WTC11 (cell line): ENCODE measurements at places on chromosomes 11 and 22. TPM values are rescaled to one million over a fixed set of nuclear protein-coding genes. Genes with fewer than 3 reads are reported as not detected.

The MUC2 gene
- 0.07 to 0.60 TPM (median 0.22 TPM) in 3 replicates for total RNA-seq

- no peak for DNase-seq
Observed at GRCh38 chr11:37264060-37264459, 666.0 kb upstream of the RAG2 start.

The OOSP2 gene
- not detected in 3 replicates for total RNA-seq

GRCh38 chr11:14541192-14541947 lies 21.2 kb upstream of the PSMA1 start:
- no peak for DNase-seq

- DNase-seq: no peak
Observed at GRCh38 chr11:127249576-127249975, 249.0 kb upstream of the KIRREL3 start.

GRCh38 chr11:59767225-59767611 lies 12.0 kb downstream of the STX3 start:
- DNase-seq: no peak

The P2RX6 gene
- total RNA-seq: 0.13 to 0.69 TPM (median 0.30 TPM) in 3 replicates

GRCh38 chr11:13333456-13333957 lies 55.9 kb downstream of the BMAL1 start:
- no peak for DNase-seq

GRCh38 chr11:61718621-61719302 lies 33.7 kb upstream of the MYRF start:
- peak; percentile 73 for DNase-seq

DNA sequence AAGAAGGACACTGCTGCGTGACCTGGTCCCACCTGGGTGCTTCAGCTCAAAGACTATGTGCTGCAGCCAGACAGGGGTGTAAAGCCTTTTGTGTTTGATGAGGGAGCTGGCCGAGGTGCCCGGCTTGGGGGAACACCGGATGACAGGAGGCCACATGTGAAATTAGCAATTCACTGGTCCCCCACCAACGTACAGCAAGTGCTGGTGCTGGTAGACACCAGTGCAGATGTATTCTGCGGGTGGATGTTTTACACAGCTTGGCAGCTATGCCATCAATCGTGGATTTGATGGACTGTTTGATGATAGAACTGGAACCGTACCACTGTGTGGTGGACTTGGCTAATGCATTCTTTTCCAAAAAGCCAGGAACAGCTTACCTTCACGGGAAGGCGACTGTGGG lies 47.9 kb upstream of the LIPT2 start:
- no peak for DNase-seq

The CRYBA4 gene
- total RNA-seq: 0.53 to 1.1 TPM (median 0.81 TPM) in 3 replicates

DNA sequence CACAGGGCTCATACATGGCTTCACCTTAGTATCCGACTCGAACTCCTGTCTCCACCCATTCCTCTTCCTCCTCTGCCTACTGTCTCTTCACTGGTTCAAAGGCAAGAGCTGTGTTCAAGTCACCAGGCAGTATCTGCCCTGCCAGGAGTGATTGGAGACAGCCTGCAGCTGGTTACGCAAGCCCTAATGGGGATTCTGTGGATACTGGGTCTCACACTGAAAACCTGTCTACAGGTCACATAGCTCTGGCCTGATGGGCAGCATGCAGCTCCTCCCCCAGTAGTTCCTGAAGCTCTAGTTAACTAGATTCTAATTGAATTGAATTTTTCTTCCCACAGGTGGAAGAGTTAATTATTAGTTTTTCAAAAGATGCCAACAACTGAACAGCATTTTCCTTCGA lies 332.2 kb downstream of the TMEM135 start:
- DNase-seq: no peak

DNA sequence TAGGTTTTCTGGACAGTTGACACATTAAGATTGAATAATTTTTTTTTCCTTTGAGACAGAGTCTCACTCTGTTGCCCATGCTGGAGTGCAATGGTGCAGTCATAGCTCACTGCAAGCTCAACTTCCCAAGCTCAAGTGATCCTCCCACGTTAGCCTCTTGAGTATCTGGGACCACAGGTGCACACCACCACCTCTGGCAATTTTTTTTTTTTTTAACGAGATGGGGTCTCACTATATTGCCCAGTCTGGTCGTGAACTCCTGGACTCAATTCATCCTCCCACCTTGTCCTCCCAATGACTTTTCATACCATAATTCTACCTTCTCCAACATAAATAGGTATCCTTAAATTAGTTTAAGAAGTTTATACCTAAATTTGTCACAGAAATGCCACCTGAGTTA lies 8.5 kb downstream of the EIF4ENIF1 start:
- DNase-seq: no peak

DNA sequence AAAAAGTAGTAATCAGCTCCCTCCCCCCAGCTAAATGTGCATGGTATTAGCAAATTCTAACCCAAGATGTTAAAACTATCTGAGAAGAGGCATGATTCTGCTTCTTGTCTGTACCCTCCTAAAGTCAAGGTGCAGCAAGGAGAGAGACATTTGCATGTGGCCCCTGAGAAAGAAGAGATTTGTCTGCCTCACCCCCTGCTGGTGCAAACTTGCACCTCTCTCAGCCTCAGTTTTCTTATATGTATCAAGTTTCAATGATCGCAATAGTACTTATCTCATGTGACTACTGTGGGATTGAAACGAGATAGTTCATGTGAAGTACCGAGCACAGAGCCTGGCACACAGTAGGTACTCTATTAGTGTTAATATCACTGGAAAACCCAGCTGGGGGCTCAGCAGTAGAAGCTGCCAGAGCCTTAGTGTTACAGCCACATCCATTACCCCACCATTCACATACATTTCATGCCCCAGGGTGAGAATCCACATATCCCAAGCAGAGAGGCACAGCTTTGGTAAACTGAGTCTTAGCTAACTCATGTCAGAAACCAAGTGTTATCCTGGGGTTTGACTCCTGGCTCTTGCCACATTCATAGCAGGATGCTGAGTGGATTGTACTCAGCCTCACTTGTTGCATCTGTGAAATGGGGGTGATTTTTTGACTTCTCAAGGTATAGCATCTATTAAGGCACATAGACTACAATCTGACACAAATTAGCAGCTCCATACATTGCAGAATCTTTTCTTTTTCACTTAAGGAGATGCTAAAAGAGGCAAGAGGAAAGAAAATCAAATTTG lies 24.9 kb downstream of the CD44 start:
- DNase-seq: no peak

GRCh38 chr11:15670520-15671070 lies 555.9 kb downstream of the INSC start:
- DNase-seq: no peak

- no peak for DNase-seq
Observed at GRCh38 chr11:45563171-45563570, 102.3 kb downstream of the CHST1 start.

- DNase-seq: no peak
Observed at GRCh38 chr22:26374391-26375026, 54.6 kb upstream of the ASPHD2 start.

The GATD1 gene
- total RNA-seq: 81.9 to 87.6 TPM (median 87.5 TPM) in 3 replicates

DNA sequence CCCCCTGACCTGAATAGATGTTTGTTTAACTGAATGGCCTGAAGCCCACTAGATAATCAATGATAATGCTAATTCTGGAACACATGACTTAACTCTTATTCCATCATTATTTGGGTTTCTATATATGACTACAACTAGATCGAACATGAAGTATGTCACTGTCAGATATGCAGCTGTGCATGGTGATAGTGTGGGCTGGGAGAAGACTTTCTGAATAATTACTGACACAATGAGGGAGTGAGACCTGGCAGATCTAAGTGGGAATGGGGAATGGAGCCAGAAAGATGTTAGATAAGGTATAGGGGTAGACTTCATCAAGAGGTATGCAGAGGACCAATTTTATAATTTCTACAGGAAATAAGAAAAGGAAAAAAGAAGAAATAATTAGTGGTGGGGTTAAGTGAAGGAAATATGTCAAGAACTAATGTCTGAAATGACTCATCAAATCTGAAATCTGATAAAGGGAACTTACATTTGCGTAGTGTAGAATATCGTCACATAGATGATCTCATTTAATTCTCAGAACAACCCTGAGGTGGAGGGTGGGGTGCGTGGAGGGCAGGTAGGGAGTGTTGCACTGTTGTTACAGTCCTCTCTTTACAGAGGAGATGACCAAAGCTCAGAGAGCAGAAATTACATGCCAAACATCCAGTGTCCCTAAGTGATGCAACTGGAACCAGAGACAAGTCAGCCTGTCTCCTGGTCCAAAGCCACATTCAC lies 68.2 kb upstream of the EED start:
- no peak for DNase-seq

DNA sequence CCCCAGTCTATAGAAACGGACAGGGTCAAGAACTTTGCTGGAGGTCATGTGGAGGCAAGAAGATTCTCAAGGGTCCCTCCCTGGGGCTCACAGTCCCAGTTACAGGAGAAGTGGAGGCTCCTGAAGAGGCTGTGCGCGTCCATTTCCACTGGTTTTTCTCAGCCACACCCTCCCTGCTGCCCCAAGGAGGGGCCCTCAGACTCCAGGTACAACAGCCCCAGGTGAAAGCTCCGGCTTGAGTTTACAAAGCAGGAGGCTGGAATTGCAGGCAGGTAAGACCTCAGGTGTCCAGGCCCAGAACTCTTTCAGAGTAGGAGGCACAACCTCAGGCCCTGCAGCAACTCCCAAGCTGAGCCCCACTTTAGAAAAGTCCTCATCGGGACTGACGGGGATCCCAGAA lies 3.1 kb downstream of the SHANK2 start:
- DNase-seq: no peak

GRCh38 chr11:89540826-89541225 lies 49.7 kb upstream of the NOX4 start:
- no peak for DNase-seq

- peak; percentile 93 for DNase-seq
Observed at GRCh38 chr11:66868726-66869566, 12.1 kb downstream of the LRFN4 start.

The PARVA gene
- 8.4 to 10.4 TPM (median 9.0 TPM) in 3 replicates for total RNA-seq

The ALDH3B2 gene
- 0.13 to 0.30 TPM (median 0.30 TPM) in 3 replicates for total RNA-seq

DNA sequence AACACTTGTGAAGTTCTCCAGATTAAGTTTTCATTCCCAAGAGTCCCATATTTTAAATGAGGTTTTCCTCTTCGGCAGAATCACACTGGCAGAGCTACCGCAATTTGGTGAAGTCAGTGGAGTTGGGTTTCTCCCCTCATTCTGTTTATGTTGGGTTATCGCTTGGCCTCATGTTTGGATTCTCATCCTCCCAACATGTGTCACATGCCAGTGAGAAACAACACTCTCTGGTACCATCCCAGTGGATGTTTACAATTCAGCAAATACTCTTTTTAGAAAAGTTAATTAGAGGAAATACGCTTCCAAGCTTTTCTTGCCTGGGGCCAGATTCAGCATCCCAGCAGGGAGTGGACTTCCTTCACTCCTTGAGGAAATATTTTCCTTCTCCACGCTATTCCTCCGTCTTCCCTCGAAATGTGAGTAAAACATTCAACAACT lies 2.1 kb downstream of the PAMR1 start:
- DNase-seq: no peak

The MTFP1 gene
- total RNA-seq: 75.0 to 78.7 TPM (median 75.5 TPM) in 3 replicates

DNA sequence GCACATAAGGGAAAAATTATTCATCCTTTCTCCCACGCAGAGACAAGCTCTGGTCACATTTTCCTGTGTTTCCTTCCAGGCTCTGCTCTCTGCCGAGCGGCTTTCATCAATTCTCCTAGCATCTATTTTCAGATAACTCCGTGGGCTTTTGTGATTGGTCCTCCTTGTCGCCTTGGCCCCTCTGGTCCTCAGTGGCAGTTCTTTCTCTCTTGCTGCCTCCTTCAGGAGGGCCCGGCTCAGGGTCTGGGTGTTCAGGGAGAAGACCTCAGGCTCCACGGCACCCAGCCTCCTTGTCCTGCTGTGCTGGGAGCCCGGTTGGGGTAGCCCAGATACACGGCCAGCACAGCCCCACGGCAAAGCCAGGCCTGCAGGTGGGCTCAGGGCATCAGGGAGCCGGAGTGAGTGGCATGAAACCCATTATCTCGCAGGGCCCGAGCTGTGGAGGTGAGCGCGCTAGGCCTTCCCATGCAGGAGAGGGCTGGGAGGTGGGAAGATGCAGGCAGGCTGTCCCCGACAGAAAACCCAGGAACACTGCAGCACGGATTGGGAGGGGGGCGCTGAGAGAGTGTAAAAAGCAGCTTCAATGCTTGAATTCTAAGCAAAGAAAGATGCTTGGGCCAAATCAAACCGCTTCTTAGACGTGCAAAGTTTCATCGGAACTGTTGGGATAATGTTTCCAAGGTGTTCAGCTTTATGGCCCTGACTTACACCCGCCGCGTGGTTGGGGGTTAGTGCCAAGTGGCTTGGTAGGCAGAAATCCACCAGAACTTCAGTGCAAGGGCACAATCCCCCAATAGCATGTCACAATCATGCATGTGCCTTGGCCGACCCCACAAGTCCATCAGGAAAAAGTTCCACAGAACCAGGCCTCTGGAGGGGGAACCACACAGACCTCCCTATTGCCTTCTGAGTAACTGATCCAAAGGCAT lies 81.9 kb upstream of the WNT7B start:
- DNase-seq: peak; percentile 10

DNA sequence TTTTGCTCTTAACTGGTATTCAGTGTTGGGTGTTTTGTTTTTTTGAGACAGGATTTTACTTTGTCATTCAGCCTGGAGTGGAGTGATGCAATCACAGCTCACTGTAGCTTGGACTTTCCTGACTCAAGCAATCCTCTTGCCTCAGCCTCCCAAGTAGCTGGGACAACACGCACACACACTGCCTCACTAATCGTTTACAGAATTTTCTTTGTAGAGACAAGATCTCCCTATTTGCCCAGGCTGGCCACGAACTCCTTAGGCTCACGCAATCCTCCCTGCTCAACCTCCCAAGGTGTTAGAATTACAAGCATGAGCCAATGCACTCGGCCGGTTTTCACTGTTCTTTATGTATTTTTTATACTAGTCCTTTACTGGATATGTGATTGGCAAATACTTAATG lies 51.0 kb upstream of the IGLL5 start:
- DNase-seq: no peak

DNA sequence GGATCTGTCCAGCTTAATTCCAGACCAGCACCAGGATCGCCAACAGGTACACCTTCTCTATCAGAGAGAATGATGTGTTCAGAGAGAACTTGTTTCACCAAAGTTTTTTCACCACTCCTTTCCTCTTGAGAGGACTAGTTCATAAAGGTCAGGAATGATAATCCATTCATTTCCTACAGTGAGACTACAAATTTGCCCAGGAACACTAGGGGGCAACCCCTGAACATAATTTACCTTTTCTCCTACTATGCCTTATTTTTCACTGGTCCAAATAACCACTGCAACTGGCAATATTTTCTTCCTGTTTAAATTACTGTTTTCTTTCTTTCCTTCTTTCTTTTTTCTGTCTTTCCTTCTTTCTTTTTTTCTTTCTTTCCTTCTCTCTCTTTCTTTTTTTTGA lies 22.5 kb downstream of the CAVIN3 start:
- no peak for DNase-seq

The OR8D1 gene
- total RNA-seq: not detected in 3 replicates

The ASRGL1 gene
- 36.3 to 51.6 TPM (median 41.5 TPM) in 3 replicates for total RNA-seq

The PITPNB gene
- total RNA-seq: 70.7 to 76.2 TPM (median 71.7 TPM) in 3 replicates

The APLNR gene
- total RNA-seq: 0.53 to 0.89 TPM (median 0.66 TPM) in 3 replicates
